ENCODE measurements at places on chromosomes 2 and 18. TPM values are rescaled to one million over a fixed set of nuclear protein-coding genes. Genes with fewer than 3 reads are reported as not detected.

DNA sequence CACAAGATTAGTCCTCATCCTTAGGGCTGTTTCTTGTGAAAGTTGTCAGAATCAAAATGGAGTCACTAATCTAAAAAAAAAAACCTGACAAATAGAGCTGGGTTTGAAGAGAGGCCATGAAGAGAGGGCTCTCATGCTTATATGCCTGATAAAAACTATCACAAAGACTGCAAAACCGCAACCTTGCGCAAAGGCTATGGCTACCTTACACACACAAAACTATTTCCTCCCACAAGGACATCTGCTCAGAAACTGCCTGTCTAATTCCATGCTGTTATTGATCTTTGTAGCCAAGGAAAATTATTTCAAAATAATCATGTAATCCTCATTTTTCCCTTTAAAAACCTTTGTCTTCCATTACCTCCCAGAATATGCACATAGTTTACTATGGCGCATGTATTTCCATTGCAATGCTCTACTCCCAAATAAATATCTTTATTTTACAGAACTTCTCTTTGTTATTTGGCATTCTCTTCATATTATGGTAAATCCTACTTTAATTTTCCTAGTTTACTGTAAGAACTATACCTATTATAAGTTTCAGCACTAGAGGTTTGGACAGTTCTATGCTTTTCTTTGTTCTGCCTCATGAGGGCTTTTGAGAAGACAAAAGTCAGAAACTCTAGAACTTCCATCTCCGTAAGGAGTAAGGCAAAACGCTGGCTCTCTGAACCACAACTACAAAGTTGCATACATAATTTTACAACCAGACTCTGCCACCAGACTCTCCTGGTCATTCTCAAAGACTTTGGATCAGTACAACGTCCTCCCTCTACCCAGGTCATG lies 9.6 kb upstream of the DPYSL5 start:
- DNase-seq, result no peak

GRCh38 chr2:147549054-147549453 lies 295.8 kb upstream of the ACVR2A start:
- DNase-seq, result no peak

RAB17 gene
- 0.73 TPM for total RNA-seq

- DNase-seq, result no peak
Measured at GRCh38 chr18:48202006-48202348, 207.2 kb downstream of the ZBTB7C start.

PAX8 gene
- total RNA-seq, result 1.5 TPM

GRCh38 chr2:136653861-136654260 lies 111.5 kb upstream of the THSD7B start:
- no peak for DNase-seq

GRCh38 chr2:189291460-189291859 lies 111.9 kb upstream of the COL5A2 start:
- no peak for DNase-seq

GRCh38 chr2:197950006-197950405 lies 145.6 kb downstream of the PLCL1 start:
- no peak for DNase-seq

DNA sequence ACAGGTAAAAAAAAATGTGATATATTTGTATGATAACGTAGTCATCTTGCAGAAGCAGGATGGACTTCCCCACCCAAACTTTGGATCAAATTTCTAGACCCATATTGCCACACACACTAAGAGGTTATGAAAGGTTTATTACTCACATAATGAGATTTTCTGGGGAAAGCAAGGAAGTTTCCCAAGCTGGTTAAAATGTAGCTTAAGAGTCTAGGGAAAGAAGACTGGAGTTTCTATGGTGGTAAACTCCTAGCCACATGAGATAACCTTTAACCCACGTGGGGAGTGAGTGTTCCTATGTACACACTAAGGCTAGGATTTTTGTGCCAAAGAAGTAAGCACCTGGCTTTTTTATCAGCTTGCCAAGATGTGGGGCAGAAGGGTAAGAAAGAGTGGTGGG lies 335.7 kb upstream of the UBE2E3 start:
- no peak for DNase-seq

DNA sequence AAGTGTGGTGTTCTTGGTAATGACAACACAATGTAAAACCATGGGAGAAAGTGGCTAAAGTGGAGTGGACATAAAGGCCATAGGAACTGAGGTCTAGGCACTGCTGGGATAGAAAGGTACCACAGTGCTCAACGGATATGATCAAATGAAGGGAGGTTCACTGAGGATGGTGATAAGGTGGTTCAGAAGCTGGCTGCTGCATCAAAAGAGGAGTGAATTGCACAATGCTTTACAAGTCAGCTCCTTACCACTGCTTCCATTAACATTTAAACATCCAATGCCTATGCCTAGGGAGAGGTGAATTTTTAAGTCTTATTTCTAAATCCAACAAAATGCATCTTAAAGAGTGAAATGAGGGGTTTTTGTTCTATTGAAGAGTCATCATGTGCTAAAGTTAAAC lies 100.1 kb upstream of the ITGB6 start:
- DNase-seq, result no peak

- peak; percentile 36 for DNase-seq
Measured at GRCh38 chr2:221571551-221572218, 419 bp downstream of the EPHA4 start.

- DNase-seq, result no peak
Measured at GRCh38 chr18:76712511-76713140, 109.7 kb upstream of the ZNF236 start.

FMNL2 gene
- 0.96 TPM for total RNA-seq

DNA sequence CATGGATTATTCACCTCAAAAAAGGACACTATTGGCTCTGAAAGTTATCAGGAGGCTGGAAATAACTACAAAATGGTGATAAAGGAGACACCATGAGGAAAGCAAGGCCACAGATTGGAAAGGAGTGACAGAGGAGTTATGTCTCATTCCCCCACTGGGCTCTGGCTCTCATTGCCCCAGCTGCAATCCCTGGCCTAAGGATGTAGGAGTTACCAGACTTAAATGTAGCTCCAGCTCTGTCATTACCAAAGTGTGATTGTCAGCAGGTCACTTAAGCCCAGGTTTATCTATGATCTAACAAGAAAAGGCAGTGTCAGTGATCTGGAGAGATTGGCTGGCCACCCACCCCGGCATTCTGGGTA lies 1228.2 kb upstream of the DDX18 start:
- no peak for DNase-seq

- no peak for DNase-seq
Measured at GRCh38 chr2:55490554-55490953, 29.0 kb upstream of the CFAP36 start.

TXNDC2 gene
- total RNA-seq, result not detected

LYPD6 gene
- total RNA-seq, result not detected

DNA sequence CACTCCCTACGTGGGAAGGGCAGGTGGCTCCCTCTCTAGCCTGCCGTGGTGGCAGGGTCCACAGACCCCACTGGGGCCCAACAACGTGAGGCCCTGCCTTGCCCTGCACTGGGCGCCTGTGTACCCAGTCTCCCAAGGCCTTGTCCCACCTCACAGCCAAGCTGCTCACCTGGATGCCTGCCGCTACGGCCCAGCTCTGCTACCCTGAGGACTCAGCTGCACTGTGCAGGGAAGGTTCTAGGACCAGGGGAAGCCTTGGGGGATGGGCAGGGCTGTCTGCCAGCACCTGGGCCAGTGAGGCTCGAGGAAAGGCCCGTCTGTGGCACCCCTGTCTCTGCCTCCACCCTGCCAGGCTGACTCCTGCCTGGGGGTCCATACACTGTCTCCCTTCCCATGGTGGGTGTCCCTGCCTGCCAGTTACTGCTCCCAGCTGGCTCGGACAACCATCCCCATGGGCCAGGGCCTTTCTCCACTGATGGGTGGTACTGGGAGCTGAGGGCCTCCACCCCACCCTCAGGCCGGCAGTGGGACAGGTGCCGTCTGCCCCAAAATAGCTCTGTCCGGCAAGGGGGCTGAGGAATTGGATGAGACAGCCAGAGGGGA lies 33.2 kb downstream of the HS6ST1 start:
- DNase-seq, result no peak

DNA sequence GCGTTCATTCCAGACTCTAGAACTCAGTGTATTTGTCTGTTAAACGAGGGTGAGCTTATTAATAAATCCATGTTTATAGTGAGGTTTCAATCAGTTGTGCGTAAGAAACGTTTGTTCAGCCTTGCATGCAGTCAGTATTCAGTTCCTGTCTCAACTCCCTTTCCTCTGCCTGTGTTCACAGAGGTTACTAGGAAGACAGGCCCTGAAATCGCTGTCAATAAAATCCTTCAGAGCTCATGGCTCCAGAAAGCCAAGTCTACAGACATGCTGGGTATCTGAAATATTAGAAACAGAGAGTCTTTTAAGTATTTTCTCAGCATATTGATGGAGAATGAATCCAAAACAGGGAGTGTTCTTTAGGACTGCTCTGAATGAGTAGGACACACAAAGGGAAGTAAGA lies 75.4 kb downstream of the KLF7 start:
- DNase-seq, result no peak

DNA sequence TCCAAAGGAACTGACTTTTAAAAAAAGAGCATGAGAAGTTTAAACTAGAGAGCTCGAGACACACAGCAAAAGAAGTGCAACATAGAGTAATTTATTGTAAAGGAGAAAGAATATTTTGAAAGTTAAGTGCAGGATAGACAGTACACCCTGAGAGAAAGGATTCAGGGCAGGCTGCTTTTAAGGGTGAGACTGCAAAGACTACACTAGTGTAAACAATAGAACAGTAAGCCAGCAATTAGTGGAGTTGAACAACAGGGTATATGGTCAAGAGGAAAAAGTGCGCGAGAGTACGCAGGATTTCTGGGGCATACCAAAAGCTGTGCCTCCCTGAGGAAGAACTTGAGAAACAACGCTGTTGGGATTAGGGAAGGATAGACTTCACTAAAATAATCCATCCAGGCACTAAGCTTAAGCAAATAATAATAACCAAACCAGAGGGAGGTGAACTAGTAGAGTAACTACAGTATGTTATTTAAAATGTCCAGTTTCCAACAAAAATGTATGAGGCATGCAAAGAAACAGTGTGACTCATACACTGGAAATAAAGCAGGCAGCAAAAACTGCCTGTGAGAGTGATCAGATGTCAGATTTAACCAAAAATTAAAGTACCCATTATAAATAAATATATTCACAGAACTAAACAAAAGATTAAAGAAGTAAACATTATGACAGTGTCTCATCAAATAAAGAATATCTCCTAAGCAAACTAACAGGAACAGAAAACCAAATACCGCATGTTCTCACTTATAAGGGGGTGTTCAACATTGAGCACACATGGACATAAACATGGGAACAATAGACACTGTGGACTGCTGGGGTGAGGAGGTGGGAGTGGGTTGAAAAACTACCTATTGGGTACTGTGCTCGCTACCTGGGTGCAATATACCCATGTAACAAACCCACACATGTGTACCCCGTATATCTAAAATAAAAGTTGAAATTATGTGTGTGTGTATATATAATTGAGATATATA lies 40.5 kb upstream of the EMILIN2 start:
- no peak for DNase-seq

- DNase-seq, result peak; percentile 24
Measured at GRCh38 chr2:239910851-239911640, 114.1 kb downstream of the NDUFA10 start.

HYCC2 gene
- 34.6 TPM for total RNA-seq

SKOR2 gene
- not detected for total RNA-seq

DNA sequence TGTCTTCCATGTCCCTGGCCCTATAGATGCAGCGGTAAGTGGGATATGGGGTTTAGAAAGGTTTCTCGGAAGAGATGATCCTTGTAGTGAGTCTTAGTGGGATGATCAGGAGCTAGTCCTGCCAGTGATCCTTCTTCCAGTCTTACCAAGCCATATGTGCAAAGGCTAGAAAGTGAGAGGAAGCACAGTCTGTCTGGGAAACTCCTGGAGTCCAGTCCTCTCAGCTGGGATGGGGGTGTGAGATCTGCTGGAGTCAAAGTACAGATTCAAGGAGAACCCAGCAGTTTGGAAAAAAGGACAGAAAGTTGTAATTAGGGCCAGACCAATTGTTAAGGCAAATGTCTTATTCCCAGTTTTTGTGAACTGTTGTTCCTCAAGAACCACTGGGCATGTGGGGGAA lies 83.3 kb downstream of the LIMS1 start:
- no peak for DNase-seq

DNA sequence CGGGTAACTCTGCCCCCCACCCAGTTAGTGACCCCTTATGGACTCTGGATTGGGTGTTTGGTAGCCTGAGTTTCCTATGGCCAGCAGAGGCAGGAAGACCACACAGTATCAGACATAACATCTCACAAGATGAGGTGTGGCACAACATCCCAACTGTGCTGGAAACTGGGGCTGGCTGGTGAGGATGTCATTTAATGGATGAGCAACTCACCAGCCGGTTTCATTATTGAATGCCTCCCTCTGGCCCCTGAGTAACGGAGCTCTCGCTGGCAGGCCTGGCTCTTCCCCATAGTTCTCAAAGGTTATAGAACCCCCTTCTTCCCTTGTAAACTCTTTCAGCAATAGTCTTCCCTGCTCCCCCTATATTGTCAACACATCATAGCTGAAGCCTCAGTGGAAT lies 195.0 kb downstream of the BCL11A start:
- DNase-seq, result no peak

DNA sequence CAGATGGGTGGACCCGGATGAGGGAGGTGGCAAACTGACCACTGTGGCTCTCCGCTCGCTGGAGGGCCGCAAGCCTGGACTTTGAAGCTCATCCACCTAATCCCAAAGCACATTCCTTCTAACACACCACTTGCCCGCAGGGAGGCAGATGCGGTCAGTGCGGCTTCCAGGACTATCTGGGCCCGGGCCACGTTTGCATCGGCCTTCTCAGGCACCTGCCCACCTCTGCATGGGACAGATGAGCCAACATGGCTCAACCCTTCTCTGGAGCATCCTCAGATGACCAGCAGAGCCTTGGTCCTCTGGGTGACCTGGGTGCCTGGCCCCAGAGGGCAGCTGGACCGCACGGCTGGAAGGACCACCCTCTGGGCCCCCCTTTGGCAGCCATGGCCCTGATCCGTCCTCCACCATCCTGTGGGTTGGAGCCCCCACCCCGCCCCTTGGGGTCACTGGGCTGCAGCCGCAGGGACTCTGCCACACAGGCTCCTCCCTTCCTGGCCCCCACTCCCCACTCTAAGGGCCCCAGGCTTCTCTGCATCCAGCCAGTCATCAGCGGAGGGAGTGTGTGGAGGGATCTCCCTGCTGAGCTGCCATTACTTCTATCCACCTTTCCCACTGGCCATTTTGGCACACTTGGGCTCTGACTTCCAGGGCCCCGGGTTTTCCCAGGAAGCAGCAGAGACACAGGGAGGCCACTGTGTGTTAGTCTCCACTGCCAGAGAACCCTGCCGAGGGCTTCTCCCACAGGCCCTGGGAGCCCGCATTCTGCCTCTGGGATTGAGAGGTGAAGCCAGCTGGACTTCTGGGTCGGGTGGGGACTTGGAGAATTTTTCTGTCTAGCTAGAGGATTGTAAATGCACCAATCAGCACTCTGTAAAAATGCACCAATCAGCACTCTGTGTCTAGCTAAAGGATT lies 12.3 kb downstream of the HDAC4 start:
- no peak for DNase-seq

DNA sequence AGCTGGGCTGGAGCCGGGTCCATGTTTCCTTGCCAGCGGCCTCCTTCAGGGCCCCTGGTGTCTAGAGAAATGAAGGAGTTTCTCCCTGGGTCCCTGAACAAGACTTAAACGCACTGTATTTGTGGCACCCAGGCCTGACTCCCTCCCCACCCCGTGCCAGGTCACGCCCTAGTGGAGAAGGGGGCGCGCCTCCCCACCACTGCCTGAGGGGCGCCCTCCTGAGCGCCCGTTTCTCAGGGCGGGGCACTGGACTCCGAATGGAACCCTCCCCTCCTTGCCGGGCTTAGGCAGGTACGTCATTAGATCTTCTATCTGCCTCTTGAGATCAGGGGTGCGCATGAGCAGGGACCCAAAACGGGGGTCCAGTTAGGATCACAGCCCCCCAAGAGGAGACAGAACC lies 16.3 kb downstream of the ODC1 start:
- DNase-seq, result no peak

Measured in T-cell (primary cell).